Activated CD4-positive, alpha-beta T cell treated with anti-CD3 and anti-CD28 coated beads, Interleukin-2, amount 50 U/mL, for 48 hours (primary cell): ENCODE measurements at places on chromosomes 2 and 18.

DNA sequence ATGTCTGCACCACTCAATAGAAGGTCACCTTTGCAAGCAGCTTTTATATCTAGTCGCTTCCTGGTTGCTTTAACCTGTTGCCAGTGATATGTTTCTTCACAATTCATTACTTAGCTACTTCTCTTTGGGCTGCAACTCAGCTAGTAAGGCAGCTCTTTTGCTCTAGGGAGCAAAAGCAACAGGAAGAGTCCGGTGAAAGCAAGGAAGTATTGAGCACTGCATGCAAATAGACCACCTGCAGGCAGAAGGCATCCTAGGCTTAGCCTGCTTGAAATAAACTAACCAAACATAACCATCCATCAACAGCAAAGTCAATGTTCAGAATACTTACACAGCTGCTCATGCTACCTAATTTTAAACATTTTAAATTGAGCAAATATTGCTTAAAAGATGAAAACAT, 529.2 kb upstream of the LINC00305 start:
- DNase-seq: no peak

- no peak for DNase-seq
These were observed 127.3 kb upstream of the IL1R2 start for GRCh38 chr2:101864426-101864825.

DNA sequence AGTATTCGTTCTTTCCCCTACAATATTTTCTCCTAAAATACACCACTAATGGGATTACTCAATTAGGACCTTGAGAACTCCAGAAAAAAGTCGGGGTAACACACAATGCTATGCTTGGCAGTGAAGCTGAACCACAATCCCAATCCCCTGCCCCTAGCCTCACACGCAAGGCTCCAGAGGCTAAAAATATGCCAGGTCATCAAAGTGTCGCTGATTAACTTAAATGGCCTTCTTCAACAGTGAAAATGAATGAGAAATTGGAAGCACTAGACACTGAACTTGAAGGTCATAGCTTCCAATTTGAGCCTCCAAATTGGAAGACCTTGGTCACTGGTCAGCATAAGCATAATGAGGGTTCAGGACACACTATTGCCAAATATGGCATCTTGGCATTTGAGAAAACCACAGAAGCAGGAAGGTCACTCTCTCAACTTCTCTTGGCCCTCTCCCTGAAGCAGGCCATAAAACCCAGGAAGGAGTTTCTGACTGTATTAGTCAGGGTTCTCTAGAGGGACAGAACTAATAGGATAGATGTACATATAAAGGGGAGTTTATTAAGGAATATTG, 86.0 kb upstream of the SATB2 start:
- DNase-seq: no peak

DNA sequence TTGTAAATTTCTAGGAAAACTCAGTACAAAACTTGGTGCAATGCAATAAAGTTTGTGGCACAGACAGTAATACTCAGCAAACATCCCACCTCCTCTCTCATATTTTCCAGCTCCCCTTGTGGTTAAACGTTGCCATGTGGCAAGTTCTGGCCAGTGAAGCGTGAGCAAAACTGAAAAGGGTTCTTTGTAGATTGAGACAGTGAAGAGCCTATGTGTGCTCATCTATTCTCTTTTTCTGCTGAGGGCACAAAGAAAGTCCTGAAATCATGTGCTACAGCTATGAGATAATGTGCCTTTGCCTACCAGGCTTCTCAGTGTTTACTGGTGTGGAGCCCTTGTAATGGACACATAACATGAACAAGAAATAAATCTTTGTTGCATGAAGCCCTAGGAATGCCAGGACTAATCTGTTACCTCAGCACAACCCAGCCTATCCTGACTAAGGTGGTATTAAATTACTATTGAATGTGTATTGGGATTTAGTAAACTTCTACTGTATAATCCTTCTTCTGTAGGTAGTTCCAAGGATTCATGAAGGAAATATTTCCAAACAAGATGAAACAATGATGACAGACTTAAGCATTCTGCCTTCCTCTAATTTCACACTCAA, 13.0 kb upstream of the TYMS start:
- DNase-seq: no peak

DNA sequence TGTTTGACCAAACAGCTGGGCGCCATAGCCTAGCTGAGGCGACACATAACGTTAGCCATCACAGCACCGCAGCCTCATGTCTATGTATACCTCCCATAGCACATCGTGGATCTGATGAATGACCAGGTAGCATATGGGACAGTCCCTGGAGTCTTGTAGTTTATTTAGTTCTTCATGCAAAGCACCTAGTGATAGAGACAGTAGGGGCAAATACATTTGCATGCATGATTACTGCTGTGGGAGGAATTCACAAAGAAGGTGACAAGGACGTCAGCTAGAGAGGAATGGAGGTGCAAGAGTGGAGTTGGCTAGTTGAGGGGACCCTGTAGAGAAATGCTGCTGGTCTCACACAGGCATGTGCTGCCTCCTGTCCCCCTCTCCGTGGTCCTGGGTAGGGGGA, 478.9 kb upstream of the HS6ST1 start:
- no peak for DNase-seq
